ENCODE measurements at places on chromosomes 4 and X.

DNA sequence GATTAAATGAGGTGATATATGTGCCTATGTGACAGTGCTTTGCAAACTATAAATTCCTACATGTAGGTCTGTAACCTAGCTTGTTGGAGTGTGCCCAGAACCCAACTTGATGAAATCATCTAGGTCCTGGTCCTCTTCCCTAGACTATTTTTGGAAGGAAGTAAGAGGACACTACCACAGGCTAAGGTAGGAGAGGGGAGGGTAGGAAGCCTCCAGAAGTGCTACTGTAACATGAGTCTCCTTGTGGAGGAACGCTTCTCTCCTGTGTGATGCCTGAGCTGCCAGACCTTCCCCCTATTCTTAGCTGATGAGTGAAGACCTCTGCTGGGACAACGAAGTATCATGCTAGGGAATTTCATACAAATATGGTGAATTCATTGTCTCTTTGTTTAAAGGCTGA is 41.8 kb upstream of the IL21 start:
- DNase-seq, result no peak

GRCh38 chr4:183989931-183990330 is 84.8 kb downstream of the STOX2 start:
- DNase-seq, result no peak

DNA sequence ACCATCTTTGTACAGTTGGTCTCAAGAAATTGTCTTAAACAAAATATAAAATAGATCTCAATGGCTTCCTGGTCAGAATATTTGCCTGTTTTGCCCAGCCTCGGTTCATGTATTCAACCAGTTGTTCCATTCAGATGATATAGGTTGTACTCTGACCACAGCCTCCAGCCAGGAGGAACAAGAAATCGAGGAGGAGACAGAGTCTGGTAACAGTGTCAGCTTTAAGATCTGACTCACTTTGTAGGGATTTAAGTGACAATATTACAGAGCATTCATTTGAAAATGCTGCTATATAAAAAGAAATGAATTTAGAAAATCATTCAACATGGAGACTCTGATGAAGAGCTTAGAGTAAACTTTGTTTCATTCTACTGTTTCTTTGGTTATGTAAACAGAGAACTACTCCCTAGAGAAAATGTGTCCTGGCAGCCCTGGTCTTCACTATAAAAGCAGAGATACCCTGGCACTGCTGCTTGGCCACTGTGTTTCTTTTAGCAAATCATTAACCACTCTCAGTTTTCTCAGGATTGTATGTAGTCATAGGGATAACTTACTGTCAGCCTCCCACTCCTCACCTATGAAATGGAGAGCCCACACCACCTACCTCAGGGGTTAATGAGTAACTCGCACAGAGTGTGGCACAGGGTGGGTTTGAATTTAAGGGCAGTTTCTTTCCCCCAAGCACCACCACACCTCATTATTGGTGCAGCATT is 53.5 kb downstream of the PAGE2 start:
- DNase-seq, result no peak

DNA sequence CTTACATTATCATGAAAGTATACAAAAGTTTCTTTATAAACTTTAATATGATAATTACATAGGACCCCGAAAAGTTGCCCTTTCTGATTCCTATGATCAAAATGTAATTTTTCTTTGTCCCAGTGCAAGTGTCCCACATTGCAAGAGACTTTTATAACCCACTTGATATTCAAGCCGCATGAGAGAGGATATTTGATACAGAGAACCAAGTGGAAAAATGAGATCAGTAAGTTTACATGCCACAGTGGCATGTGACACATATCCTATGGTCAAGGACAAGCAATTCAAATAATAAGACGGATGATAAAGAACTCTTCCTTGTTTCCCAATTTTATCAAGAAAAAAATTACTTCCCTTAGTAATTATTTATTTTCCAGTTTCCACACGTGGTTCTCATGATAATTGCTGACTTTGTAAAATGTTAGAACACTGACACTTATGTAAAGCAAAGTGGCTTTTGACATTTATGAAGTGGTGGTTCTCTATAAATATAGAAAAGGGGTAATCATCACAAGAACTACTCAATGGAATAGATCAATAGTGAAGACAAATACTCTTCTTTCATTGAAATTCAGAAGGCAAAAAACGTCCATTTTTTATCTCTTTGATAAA is 273.7 kb upstream of the NOCT start:
- DNase-seq, result no peak

DNA sequence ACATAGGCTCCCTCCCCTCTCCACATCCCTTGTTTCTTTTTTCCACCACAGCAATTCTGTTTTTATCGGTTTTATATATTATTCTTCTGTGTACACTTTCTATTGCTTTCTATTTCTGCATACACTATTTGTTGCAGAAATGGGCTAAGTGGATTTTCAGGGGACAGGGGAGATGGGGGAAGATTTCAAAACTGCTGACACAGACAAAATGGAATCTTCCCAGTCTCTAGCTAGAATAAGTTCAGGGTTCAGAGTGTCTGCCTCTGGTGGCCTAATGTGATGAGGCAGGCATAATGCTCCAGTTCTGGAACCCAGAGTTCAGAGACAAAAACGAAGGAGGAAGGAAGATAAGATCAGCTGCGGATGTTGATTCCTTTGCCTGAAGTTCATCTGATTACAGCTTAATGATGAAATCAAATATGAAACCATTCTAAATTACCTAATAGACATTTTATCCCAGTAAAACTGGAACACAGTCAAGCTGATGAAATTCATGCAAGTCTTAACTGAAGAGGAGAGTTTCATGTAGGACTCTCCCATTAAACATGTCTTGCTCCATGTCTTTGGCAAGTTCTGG is 447.1 kb downstream of the AFF2 start:
- no peak for DNase-seq

- no peak for DNase-seq
These were observed 10.4 kb upstream of the SEPTIN11 start for GRCh38 chr4:76939184-76939583.

DNA sequence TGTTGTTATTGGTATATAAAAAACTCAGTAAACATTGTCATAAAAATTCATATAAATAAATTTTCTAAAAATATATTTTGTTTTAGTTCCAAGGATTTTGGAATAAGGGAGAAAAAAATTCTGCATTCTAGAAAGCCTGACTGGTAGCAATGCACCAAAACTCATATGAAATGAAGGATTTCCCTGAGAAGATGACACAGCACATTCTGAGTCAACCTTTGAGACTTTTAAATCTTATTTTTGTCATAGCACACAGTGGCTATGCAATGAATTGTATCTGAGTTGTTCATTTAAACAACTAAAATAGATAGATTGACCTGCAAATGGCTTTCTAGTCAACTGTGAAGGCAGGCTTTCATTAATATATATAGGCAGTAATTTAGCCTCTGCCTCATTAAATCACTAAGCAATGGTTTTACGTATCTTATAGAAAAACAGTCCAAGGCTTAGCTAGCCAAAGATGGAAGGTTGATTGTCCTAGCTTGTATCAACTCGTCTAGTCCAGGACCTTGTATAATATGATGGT is 239.1 kb upstream of the NEIL3 start:
- no peak for DNase-seq

GRCh38 chr4:91019513-91019912 is 892.3 kb downstream of the CCSER1 start:
- no peak for DNase-seq

- DNase-seq, result no peak
These were observed 23.5 kb downstream of the OCIAD1 start for GRCh38 chr4:48854395-48854683.

DNA sequence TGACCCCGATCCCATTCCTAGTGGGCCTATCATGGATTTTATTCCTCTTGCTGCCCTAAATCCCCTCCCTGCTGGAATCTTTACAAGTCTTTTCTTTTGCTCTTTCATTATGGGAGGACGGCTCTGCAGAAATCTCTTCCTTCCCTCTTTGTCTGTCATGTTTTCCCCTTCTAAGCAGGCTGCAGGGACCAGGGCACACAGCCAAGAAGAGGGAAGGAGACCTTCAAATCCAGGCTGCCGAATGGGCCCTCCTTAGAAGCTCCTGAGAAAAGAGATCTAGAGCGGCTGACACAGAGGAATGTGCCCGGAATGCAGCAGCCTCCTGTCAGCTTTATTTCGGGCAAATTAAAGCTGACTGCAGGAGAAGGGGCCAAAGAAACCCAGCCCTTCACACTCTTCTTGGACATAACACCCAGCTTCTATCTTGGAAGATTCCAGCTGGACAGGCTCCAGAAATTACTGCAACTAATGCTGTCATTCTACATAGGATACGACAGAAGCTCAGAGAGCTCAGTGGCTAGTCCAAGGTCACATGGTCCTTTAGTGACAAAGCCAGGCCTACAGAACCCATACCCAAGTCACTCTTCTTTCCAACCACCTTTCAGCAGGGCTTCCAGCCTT is 187.8 kb upstream of the NHS start:
- no peak for DNase-seq

- DNase-seq, result no peak
These were observed 22.6 kb downstream of the NAP1L5 start for GRCh38 chr4:88674979-88675378.

- no peak for DNase-seq
These were observed 986 bp downstream of the MTMR8 start for GRCh38 chrX:64394059-64394873.

GRCh38 chrX:147848543-147849443 is 62.9 kb upstream of the FMR1 start:
- no peak for DNase-seq

DNA sequence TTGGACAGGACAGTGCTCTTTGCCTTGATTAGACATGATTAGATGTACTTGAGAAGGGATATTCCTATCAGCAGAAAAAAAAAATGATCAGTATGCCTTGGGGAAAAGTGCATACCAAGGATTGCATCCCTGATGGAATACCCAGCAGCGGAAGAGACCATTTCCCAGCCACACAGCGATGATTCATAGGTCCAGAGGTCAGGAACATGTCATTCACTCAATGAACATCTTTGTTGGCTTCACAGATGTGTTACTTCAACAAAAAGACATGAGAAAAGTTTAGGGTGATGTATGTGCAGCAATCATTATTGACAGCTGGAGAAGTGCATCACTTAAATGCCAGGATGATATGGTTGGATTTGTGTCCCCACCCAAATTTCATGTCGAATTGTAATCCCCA is 293.5 kb downstream of the ZNF674 start:
- no peak for DNase-seq

DNA sequence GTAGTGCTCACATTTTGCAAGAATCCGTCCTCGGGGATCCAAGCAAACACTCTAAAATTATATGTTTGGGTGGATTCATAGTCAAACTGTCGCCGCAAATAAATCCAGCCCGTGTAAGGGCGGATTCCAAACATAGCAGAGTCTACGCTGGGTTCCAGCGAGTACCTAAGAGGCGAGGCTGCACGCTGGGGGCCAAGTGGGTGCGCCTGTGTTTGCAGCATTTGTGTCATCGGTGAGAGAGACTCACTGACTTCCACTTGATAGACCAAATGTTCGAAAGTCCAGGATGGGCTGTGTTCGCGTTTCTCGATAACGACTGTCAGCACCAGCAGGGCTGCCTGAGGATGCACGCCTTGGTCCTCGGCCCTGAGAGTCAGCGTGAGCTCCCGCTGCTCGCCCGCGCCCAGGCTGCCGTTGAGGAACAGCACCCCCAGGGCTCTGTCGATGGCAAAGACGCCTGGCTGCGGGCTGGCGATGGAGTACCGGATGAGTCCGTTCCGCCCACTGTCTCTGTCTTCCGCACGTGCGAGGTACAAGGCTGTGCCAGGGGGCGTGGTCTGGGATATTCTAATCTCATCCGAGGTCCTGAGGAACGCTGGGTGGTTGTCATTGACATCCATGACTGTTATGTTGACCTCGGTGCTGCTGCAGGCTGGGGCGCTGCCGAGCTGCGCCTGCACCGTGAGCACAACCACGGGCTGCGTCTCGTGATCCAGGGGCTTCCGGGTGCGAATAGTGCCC is 158.7 kb downstream of the DCHS2 start:
- DNase-seq, result no peak

DNA sequence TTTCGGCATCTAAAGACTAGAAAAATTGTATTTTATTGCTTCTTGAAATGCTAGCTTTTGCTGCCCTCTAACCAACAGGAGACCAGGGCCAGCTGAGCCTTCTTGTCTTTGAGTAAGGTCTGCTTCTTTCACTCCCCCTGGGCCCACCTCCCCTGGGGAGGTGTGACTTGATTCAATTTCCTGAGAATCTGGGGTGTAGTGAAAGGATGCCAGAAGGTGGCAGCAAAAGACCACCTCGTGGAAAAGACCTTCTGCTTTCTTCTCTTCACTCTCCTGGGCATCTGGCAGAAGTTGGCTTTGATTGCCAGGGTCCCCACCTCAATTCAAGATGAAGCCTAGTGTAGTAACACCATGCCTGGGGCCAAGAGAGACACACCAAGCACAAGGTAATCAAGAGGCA is 96.5 kb upstream of the MAOA start:
- DNase-seq, result no peak

DNA sequence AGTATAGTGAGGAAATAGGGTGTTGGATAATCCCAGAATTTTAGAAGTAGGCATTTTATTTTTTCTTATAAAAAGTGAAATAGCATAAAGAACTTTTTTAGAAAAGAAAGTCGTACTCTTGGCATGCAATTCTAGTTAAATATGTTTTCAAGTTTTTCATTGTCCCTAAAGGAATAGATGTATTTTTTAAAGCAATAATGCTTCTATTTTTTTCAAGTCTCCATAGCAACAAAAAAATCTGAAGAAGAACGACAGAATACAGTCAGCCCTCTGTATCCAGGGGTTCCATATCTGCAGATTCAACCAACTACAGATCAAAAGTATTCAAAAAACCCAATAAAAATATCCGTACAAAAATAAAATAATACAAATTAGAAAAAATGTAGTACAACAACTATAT is 538.2 kb downstream of the GLUD2 start:
- no peak for DNase-seq

DNA sequence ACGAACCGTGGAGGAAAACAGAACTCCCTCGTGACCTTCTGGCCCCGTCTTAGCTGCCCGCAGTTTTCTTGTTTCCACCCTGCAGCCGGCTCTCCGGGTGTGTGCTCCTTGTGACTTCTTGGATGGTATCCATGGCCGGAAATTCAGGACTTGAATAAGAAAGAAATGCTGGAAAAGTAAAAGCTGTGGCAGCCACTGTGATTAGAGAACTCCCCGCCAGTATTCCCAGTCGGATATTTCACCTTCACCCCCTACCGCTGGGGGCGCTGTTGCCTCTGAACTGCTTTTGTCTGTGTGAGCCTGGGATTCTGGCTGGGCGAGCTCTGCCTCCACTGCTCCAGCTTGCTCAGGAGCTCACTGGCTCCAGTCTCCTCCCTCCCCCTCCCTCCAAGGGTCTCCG is 41.5 kb upstream of the CYP4V2 start:
- DNase-seq, result no peak

All from brain pericyte (primary cell).